Glutamatergic neuron (in vitro differentiated cells): ENCODE measurements at places on chromosomes 1 and 21. TPM values are rescaled to one million over a fixed set of nuclear protein-coding genes. Genes with fewer than 3 reads are reported as not detected.

- H3K27ac ChIP-seq: no peak overlapping the region
- peaks cover 12% of the 10 kb centered on the region for H3K36me3 ChIP-seq
- no peaks in the 10 kb centered on the region for H3K27me3 ChIP-seq
- no peak for DNase-seq
- H3K4me3 ChIP-seq: no peak overlapping the region
These were observed 16.0 kb downstream of the TYW3 start for GRCh38 chr1:74748960-74749359.

DNA sequence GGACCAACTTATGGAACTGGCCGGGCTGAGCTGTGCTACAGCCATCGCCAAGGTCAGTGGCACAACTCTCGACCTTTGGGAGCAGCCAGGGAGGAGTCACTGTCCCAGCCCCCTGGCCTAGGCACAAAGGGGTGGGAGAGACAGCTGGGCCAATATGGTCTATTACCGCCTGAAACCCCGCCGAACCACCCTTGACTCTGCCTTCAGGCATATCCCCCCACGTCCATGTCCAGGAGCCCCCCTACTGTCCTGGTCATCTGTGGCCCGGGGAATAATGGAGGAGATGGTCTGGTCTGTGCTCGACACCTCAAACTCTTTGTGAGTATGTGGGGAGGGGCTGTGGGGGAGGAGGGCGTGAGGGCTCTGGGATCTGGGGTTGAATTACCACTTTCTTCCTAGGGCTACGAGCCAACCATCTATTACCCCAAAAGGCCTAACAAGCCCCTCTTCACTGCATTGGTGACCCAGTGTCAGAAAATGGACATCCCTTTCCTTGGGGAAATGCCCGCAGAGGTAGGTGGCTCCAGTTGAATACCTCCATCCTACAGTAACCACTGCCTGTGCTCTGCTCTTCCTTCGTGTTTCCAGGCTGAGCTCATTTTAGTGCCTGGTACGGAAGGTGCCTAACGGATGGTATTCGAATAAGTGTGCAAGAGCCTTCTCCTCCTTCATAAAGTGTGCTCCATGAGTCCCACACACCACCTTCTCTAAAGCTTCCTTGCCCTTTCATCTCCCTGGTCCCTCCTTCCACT, 758 bp downstream of the NAXE start:
- H3K4me1 ChIP-seq: peaks cover 2% of the 10 kb centered on the region
- no peak for DNase-seq
- peak overlapping the region; percentile 82 for H3K4me3 ChIP-seq
- H3K27me3 ChIP-seq: peaks cover 10% of the 10 kb centered on the region
- H3K36me3 ChIP-seq: no peaks in the 10 kb centered on the region

DNA sequence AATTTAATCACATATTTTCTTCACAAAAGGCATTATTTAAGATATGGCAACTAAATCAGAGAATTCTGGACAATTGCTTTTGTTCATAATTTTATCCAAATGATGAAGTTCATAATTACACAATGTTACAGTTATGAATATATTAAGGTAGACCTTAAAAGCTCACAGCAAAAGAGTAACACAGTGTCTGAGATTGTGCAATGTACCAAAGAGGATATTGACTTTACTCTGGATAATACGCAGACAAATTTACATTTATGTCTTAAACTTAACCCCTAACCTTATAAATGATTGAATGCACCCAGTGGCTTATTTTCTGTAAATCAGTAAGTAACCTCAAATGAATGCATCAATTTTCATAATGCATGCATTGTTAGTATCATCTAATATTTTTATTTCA, 216.2 kb upstream of the SAMSN1 start:
- H3K27ac ChIP-seq: no peak overlapping the region
- no peaks in the 10 kb centered on the region for H3K36me3 ChIP-seq
- peaks cover 2% of the 10 kb centered on the region for H3K4me1 ChIP-seq
- no peaks in the 10 kb centered on the region for H3K27me3 ChIP-seq
- H3K4me3 ChIP-seq: no peak overlapping the region
- DNase-seq: no peak

The MTX1 gene
- 26.1 TPM for total RNA-seq

The HJV gene
- not detected for total RNA-seq

The NHLH1 gene
- 1,198 TPM for total RNA-seq

The BARHL2 gene
- total RNA-seq: 0.27 TPM
